ENCODE measurements at places on chromosomes 4 and X.

DNA sequence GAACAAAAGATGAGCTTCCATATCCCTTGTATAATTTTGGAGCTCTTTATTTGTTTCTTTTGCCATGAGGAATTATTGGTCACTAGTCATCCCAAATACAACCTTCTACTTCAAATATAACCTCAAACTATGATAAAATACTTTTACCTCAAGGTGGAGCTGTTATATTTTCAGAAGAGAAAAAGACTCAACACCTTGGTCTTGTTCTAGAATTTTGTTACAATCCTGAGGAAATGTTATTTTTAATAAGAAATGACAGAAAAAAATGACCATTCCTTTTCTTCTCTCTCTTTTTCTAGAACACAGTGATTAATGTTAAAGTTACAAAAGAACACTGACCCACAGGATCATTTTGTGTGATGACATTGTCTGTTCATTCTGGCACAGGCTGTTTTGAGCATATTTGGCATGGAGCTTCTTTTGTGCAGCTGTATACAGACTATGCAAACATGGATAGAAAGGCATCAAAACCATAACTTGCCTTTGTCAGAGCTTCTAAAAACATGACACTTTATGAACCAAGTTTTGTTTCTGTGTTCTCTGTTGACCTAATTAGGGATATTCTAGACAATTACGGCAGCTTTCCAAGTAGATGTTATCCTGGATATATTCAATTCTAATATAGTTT lies 159.6 kb upstream of the CTSO start:
- DNase-seq: no peak

GRCh38 chr4:41095973-41096372 lies 118.4 kb downstream of the APBB2 start:
- DNase-seq: no peak

DNA sequence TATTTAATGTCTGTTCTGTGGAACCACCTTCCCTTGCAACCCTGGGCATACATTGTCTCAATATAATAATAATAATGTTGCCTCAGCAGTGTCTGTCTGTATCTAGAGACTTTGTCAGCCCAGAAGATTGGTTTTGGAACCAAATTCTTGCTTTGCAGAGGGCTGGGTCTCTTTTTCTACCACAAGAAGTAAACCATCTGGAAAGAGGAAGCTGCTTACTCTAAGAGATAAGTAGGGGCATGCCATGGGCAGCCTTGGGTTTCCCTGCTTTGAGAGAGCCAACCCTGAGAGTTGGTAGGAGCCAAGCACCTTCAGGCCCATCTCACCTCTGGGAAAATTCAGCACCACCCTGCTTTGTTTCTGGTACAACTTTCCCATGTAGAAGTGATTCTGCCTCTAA lies 27.0 kb downstream of the TMEM31 start:
- DNase-seq: no peak

DNA sequence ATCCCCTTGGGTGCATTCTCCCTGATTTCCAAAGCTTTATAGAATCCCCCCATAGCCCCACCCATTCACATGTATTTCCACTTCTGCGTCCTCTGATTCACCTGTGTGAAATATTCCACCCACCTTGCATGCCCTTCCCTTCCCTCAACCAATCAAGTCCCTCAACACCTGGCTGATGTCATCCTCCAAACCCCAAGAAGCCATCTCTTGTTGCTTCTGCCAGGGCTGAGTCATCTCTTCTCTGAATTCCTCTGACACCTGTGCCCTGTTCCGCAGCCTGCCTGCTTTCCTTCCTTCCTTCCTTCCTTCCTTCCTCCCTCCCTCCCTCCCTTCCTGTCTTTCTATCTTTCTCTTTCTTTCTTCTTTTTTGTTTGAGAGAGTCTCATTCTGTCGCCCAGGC lies 9.9 kb downstream of the CRMP1 start:
- DNase-seq: no peak

DNA sequence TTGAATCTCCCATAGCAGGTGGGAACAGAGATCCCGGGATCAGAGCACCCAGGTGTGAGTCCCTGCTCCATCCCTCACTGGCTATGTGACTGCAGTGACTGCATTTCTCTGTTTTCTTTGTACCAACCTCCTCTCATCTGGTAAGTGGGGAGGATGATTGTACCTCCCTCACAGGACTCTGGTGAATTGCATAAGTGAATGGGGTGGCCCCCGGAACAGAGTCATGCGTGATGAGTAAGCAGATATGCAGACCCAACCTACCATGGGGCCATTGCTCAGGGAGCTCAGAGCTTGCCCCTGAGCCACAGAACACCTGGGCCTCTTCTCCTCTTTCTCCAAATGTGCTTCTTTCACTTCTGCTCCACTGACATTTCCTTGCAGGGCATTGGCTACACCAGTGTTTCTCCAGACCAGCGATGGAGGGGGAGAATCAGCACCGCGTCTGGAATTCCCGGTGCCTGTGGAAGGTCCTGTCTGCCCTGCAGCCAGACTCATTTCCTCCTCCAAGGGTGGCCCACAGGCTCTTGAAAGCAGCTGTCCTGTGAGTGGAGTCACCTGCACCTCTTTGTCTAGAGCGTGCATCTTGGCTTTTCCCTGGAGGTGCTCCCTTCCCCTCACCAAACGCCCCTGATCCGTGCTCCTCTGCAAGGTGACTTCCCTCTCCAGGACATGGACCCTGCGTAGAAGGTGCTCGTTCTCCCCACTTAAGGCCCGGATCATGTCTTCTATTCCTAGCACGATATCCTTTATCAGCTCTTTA lies 30.0 kb downstream of the C4orf50 start:
- no peak for DNase-seq

- DNase-seq: no peak
Observed at GRCh38 chr4:122577808-122578781, 42.8 kb downstream of the IL21 start.

DNA sequence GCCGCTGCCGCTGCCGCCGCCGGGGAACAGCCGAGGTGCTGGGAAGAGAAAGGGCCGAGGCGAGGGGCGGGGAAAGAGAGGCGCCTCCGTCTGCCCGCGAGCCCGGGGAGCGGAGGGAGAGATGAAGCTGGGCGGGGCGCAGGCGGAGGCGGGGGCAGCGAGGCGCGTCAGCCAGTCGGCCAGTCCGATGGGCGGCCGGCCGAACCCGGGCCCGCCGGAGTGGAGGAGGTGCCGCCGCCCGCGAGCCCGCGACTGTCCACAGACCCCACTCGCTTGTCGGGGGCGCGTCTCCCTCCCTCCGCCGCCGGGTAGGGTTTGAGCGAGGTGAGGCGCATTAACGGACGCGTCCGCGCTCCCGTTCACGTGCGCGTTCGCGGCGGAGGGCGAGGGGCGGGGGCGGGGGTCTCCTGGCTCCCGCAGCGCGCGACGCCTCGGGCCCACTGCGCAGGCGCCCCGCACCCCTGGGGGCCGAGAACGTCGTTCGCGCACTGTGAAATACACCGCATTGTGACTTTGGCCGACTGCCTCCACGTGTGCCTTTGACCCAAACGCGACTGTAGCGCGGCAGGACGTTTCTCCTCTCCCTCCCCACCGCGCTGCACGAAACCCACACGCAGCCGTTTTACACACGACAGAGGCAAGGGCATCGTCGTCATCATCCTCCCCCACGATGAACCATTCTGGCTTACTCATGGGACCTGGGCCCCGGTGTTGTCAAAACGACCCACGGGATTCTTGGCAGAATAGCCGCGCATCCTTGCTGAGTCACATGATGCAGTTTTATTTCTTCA lies at the start of gene NUDT11:
Gene NUDT11, minus strand, starts transcription at position 92 of the 791 bp plus-strand sequence. CDS start 148 bp downstream, outside the sequence.
- DNase-seq: no peak

- DNase-seq: no peak
Observed at GRCh38 chr4:54036184-54036583, 28.2 kb downstream of the CHIC2 start.

- no peak for DNase-seq
Observed at GRCh38 chr4:90458576-90458975, 331.4 kb downstream of the CCSER1 start.

DNA sequence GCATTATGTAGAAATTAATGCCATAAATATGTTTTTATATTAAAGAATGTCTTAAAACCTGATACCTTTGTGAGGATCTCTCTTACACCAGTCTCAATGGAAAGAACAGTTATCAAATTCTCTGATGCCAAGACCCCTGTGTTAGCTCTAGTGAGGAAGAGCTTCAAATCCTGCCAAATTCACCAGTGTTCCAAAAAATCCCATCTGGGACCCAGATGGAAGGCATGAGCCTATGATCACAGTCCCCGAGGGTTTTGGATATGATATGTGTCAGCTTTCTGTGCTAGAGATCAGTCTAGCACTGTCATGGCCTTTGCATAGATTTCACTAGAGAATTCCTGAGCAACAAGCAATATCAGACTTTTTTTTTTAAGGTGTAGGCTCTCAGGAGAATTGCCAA lies 412.1 kb downstream of the UBE2NL start:
- no peak for DNase-seq

GRCh38 chr4:1326751-1327525 lies 20.1 kb upstream of the UVSSA start:
- DNase-seq: no peak

- DNase-seq: no peak
Observed at GRCh38 chr4:188092824-188093223, 16.6 kb downstream of the TRIML2 start.

- no peak for DNase-seq
Observed at GRCh38 chrX:86946569-86946968, 571.0 kb upstream of the KLHL4 start.

DNA sequence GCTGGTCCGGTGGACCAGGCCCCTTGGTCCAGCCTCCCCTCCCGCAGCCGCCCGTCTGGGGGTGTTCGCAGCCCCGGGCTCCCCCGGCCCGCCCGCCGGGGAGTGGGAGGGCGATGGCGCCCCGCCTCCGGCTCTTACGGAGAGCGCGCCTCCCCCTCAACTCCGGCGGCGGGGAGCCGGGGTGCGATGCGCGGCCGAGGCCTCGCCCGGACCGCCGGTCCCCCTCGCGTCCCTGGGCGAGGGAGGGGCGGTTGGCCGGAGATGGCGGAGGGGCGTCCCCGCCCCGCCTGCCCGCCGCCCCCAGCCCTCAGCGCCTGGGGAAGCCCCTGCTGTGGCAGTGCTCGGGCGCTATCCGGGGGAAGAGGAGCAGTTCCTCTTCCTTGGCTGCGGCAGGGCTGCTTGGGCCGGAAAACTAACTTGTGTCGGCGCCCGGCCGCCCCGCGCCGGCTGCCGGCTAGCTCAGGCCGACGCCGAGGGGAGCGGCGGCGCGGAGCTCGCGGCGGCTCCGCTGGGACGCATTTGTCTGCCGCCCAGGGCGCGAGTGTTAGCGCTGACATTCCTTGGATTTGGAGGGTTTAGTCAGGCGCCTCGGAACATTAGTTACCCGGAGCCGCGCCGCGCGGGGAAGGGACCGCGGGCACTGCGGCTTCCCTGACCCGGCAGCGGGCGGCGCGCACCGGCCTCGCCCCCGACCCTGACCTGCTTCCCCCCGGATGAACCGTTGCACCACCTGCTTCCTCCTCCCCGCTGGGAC lies 994 bp downstream of the GALNT7 start:
- no peak for DNase-seq

DNA sequence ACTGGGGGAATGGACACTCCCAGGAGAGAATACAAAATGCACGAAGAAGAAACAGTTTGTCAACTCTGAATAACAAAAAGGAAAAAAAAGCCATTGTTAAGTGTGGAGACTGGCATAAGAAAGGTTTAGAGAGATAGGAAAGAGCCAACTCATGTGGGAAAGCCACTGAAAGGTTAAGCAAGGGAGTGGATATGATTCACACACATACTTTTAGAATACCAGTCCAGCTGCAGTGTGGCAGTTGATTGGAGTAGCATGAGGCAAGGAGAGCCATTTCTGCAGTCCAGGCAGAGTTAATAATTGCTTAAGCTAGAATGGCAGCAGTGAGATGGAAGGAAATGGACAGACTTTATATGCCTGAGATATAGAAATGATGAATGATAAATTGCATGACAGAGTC lies 36.9 kb upstream of the ADAD1 start:
- DNase-seq: no peak

- no peak for DNase-seq
Observed at GRCh38 chr4:90081432-90082144, 45.6 kb upstream of the CCSER1 start.

DNA sequence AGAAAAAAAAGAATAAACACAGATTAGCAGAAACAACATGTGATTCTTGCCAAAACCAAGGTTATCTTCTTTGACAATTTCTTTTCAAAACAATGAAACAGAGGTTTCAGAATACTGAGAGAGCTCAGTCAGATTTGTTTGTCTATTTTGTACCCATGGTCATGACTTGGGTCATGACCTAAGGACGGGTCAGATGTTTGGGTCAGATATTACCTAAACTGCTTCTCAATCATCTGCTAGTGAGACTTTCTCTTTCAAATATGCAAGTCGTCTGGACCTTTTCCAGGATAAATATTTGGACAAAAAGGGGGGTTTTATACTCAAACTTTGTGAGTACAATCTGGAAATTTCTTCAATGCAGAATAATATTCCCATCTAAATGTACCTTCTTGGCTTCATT lies 148.3 kb upstream of the USP38 start:
- no peak for DNase-seq

- no peak for DNase-seq
Observed at GRCh38 chr4:38856524-38857337, at the start of gene TLR6. TSS of gene TLR6 (minus strand) at chr4:38856817. CDS start at chr4:38829473, 27,344 bp downstream.

DNA sequence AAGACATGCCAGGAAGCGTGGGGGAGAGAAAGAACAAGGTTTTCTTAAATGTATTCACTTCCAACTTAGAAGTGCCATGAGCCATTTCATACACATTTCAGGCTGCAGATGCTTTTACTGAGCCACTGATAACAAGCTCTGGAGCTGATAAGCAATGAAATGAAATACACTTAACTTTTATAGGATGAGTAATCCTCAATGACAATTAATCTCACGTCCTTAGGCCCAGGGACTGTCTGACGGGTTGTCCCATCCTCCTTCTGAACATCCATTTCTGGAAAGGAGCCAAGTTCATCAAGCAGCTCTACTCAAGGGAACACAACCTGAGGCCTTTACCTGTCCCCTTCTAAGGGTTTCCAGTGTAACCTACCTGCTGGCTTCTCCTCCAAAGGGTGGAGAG lies 121.2 kb downstream of the PARM1 start:
- no peak for DNase-seq

DNA sequence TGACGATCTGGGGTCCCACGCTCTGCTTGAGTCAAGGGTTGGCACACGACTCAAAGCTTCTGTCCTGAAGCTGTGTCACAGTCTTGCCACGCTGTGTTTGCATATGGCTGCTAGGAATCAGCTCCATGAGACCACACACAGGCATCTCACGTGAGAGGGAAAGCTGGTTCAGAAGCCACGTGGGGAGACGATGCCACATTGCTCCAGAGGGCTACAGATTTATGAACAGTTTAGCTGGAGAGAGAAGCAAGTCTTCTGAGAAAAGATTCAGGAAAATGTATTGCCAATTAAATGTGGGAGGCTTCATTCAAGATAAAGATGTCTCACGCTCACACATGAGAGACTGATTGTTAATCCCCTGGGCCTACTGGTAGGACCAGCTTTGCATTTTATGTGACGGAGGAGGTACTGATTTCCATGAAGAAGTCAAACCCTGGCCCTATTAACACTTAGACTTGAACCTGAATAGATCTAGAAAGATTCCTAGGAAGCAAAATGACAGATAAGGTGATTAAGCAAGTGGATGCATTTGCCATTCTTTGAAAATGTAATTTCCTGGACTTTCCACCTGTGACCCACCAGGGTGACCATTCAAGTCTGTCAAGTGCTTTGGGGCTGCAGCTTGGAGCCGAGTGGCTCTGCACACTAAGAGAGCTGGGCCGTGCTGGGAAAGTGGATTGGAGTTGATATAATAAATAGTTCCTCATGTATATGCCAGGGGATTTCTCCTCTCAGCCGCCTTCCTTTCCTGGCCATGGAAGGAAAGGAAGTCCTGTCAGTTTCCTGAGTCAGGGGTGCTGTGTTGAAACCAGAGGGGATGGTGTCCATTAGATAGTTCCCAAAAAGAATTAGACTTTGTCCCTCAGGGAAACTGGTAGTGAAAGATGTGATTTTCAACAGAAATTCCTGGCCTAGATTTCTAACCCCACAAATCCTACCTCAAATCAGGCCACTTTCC lies 29.0 kb downstream of the ENPP6 start:
- no peak for DNase-seq

GRCh38 chrX:97126020-97126419 lies 242.3 kb downstream of the RPA4 start:
- no peak for DNase-seq

Data from cortex of kidney (tissue), 1 donor.